Omental fat pad (tissue), 4 donors: ENCODE measurements at places on chromosomes 12 and 14.

DNA sequence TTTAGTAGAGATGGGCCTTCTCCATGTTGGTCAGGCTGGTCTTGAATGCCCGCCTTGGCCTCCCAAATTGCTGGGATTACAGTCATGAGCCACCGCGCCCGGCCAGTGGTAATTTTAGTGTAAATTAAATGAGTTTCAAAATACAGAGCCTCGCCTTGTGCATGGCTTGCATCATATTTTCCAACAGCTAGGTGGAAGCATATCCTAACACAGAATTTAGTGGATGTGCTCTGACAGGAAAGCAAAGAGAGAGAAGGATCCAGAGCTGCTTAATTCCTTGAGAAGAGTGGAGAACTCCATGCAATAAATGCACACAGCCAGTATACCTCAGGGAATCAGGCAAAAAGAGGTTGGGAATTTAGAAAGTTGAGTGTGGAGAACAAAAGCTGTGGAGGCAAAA, 2.5 kb downstream of the OR6C2 start:
- DNase-seq: no peak

DNA sequence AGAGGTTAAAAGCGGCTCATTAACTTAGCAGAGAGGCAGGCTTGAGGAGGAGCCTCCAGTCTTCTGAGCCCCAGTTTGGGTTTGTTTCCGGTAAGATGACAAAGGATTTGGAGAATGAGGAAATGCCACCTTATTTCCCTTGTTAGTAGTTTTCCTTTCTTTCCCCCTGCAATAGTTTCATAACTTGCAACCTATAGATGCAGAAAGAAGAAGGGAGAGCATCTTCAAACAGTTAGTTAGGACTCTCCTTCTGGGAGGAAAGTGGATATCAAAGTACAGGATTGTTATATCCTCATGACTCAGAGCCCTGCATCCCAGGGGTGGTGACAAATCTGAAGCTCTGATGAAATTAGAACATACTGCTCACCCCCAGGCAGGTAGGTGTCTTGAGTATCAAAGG, 180.7 kb upstream of the SLC38A2 start:
- DNase-seq: no peak

DNA sequence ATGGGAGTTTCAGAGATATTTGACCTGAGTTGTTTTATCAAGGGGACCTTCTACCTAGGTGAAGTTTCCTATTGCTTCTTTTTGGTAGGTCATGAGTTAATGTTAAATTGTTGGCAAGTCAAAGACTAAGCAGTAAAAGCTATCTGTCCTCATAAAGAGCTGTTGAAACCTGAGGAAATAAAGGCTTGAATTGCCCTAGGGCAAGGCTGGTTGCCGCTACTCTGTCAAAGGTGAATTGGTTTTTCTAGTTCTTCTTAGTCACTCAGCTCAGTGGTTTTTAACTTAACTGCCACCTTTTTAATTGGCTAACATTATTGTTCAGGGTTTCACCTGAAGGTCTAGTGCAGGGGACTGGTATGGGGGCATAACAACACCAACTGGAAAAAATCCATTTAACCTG, 441.6 kb upstream of the FBXO33 start:
- DNase-seq: no peak

GRCh38 chr14:65412856-65413738, 567 bp downstream of the FUT8 start:
- no peak for DNase-seq

GRCh38 chr12:31201382-31201781, 124.6 kb downstream of the SINHCAF start:
- DNase-seq: no peak

GRCh38 chr12:126617312-126617711, 1552.1 kb downstream of the AACS start:
- DNase-seq: no peak

GRCh38 chr14:34050606-34051005, 99.7 kb upstream of the EGLN3 start:
- no peak for DNase-seq

- DNase-seq: no peak
Measured at GRCh38 chr12:38907201-38907923, 2.0 kb upstream of the CPNE8 start.

GRCh38 chr14:31190717-31191263, 16.8 kb downstream of the HECTD1 start:
- DNase-seq: no peak

DNA sequence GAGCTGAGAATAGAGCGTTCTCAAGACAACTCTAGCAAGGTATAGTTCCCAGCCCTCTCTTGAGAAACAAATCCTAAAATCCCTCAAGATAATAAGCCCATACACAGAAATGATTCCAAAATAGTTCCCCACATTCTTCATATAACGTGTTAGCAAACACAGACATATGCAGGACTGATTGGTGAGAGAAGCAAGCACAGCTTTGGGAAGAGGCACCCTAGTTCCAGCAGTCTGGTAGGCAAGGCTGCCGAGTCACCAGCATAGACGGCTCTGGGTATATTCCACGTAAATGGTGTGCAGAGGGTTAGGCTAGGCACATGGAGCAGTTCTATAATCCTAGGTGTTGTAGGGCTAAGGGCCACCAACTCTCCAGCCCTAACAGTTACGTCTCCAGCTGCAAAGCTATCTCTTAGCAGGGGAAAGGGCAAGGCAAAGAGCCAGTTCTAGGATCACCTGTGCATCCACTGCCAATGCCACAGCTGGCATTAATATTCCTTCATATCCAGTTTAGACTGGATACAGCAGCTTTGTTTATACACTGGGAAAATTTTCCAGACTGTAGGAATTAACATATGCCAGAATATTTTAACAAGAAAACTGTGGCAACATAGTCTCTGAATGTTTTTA, 52.9 kb downstream of the SH2B3 start:
- no peak for DNase-seq

- no peak for DNase-seq
Measured at GRCh38 chr12:89947437-89948270, 239.0 kb upstream of the ATP2B1 start.

GRCh38 chr12:25020621-25021243, 71.8 kb upstream of the BCAT1 start:
- no peak for DNase-seq

DNA sequence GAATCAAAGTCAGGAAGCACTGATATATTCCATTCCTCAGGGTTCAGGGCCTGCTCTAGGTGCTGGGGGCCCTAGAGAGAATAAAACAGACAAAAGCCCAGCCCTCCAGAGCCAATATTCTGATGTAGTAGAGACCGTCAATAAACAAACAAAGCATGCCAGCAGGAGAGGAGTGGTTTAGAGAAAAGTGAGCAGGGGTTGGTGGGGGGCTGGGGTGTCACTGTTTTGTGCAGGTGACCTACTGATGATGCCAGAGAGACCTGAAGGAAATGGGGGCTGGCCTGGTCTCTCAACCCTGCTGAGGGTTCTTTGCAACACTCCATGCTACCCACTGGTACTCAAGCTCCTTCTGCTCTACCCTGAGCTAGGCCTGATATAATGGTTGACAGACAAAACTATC, 26.5 kb downstream of the IL26 start:
- DNase-seq: no peak

DNA sequence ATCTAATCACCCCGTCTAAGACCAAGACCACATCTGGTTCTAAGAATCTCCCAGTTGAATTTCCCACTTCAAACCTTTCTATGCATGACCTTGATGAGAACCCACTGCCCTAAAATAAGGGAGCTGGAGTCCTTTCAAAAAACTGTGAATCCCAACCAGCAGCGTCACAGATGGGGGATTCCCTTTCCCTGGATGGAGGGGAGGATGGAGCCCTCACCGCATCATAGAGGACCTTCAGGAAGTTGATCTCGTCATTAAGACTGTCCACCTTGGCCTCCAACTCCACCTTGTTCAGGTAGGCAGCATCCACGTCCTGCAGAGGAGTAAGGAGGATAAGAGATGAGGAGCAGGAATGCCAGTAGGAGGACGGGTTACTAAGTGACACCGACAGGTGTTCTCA, 4.8 kb downstream of the KRT4 start:
- no peak for DNase-seq

DNA sequence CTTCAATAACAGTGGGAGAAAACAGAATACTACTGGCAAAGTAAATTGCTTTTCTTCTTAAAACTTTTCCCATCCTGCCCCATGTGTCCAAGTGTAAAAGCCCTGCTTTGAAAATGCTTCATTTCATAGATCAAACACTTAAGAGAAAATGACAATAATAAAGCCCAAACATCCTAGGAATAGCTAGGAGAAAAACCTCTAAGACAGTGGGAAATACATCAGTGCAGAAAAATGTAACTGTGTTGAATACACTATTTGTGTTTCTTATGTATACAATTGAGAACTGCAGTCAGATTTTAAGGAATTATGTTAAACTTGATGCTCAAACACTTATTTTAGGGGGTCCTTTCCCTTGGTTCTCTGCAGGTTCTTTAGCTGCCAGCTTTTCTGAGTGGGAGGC, 181.1 kb downstream of the MSRB3 start:
- no peak for DNase-seq

- DNase-seq: no peak
Measured at GRCh38 chr12:111927346-111927745, 85.3 kb downstream of the MAPKAPK5 start.

- no peak for DNase-seq
Measured at GRCh38 chr14:90788031-90788430, 28.2 kb downstream of the TTC7B start.

DNA sequence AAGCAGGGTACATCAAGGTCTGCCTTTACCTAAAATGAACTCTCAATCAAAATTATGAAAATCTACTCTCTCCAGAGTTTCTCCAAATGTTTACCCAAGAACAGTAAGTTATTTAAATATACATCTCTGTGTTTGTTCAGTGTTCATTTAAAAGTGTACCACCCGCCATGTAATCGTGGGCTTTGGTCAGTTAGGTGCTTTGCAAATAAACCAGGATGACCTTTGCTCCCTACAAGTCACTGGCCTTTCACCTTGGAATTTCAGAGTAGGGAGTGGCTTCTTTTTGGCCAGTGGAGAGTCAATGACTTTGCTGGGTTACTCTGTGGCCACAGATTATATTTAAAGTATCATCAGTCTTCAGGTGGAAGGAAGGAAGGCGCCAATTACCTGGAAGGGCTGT, 74.6 kb upstream of the PTPRB start:
- DNase-seq: no peak

GRCh38 chr12:1471224-1471623, 123.2 kb downstream of the FBXL14 start:
- no peak for DNase-seq

DNA sequence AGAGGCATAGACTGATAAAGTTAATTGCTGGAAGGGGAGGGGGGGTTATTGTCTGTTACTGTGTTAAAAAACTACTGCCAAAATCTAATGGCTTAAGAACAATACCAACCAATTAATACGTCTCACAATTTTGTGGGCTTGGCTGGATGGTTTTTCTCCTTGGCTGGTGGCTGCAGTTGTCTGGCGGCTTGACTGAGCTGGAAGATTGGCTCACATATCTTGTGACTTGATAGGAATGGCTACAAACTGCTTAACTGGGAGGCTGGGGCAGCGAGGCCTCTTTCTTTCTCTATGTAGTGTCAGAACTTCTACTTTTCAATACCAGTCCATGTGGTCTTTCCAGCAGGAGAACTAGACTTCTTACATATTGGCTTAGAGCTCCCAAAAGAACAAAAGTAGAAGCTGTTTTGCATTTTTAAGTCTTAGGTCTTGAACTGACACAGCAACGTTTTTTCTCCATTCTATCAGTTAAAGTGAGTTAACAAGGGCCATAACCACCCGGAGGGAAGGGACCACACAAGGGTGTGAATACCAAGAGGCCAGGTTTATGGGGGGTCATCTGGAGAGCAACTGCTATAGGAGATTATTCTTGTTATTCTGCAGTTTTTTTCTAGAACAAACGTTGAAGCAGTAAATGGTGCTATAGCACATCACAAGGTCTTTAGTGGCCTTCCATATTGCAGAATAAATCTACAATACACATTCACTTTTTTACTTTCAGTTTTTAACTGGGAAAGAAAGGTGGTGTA, 46.9 kb downstream of the ZDHHC17 start:
- no peak for DNase-seq

- DNase-seq: no peak
Measured at GRCh38 chr12:19764408-19764807, 325.1 kb downstream of the AEBP2 start.

DNA sequence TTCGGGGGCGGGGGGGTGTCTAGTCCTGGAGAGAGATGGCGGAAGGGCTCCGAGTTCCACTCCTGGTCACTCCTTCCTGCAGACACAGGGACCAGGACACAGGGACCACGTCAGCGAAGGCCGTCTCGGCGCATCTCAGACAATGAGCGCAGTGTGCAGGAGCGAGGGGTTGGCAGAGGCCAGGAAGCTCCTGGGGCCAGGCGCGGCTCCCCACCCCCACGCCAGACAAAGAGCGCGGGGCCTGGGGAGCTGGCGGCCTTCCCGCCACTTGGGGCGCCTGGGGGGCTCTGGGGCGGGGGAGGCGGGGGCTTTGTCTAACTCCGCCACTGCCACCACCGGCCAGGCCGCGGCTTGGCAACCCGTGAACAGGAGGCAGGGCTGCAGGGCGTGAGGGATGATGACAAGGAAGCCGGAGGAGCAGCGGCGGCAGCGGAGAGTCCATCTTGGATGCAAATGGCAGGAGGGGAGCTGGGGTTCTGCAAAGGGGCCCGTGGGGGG, 2.2 kb downstream of the CDK2AP1 start:
- DNase-seq: no peak

DNA sequence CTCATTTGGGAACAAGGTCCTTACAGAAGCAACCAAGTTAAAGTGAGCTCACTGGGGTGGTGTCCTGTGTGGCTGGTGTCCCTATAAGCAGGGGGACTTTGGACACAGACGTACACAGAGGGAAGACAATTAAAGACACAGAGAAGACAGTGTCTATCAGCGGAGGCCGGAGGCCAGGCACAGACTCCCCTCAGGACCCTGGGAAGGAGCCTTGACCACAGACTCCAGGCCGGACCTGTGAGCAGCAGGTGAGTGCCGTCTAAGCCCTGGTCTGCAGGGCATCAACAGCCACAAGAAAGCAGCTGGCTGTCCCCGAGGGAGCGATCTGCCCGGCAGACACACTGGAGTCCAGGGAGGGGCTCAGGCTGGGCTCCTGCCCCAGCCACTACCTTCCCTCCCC, 219.1 kb upstream of the C14orf180 start:
- DNase-seq: no peak

DNA sequence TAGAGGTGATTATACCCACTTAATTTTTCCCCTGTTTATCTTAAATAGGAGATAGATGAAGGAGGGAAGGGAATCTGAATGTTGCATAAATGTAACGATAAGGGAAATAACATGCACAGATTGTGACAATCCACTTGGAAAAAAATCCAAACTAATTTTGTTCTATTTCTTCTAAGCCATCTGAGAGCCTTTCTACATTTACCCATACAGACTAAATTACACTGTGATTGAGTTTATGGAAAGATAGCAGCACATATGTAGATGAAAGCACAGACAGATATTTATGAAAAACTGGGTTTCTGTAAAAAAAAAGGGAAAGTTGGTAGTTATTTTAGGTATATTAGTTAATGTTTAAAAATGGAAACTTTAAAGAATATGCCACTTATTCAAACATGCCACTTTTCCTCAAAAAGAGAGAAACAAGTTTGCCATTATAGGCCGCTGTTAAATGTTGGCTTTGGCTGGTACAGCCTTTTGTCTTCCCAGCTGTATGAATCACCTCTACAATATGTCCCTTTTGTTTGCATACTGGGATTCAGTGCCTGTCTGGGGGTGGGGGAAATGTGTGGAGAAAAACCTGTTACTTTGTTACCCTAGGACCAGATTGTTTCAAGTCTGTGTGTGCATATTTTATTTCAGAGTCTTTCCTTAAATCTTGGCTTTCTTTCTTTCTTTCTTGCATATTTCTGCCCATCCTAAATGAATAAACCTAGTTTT, 470.2 kb upstream of the LMO3 start:
- no peak for DNase-seq

- DNase-seq: peak; percentile 73
Measured at GRCh38 chr12:53213348-53213747, 6.3 kb upstream of the ITGB7 start.

GRCh38 chr12:4859478-4860210, 50.1 kb upstream of the KCNA1 start:
- DNase-seq: no peak
